Myometrial cell (primary cell): ENCODE measurements at places on chromosomes 5 and 9. TPM values are rescaled to one million over a fixed set of nuclear protein-coding genes. Genes with fewer than 3 reads are reported as not detected.

Gene TSLP
- total RNA-seq: 0.35 TPM in 1 of 2 replicates, not detected in the other

Gene SEMA6A
- total RNA-seq: not detected in 2 replicates

Gene FUBP3
- total RNA-seq: 27.4 and 31.9 TPM in 2 replicates

Gene MEGF10
- total RNA-seq: not detected in 2 replicates

Gene IL31RA
- total RNA-seq: 1.1 and 2.3 TPM in 2 replicates

Gene CETN3
- total RNA-seq: 15.6 and 16.1 TPM in 2 replicates

Gene TMC1
- not detected in 2 replicates for total RNA-seq

Gene DIRAS2
- under 0.01 and 0.18 TPM in 2 replicates for total RNA-seq

Gene SLC23A1
- total RNA-seq: not detected in 2 replicates

Gene PCDH1
- total RNA-seq: not detected in 2 replicates

Gene C5orf58
- not detected in 2 replicates for total RNA-seq

Gene GPR150
- 0.18 and 0.86 TPM in 2 replicates for total RNA-seq

Gene ALDOB
- total RNA-seq: not detected in 2 replicates
